PC-9 (cell line): ENCODE measurements at places on chromosomes 11 and 22. TPM values are rescaled to one million over a fixed set of nuclear protein-coding genes. Genes with fewer than 3 reads are reported as not detected.

The DEAF1 gene
- 36.9 and 44.4 TPM in 2 replicates for total RNA-seq

The GRK3 gene
- total RNA-seq = 0.37 and 0.38 TPM in 2 replicates

The SLC29A2 gene
- 28.9 and 36.1 TPM in 2 replicates for total RNA-seq

The CBLIF gene
- total RNA-seq = not detected in 2 replicates

The TUBA8 gene
- total RNA-seq = 0.72 TPM in 1 of 2 replicates, not detected in the other

The CADM1 gene
- total RNA-seq = not detected in 2 replicates

The OR6M1 gene
- not detected in 2 replicates for total RNA-seq

The RTN3 gene
- total RNA-seq = 220 and 279 TPM in 2 replicates

The B3GAT1 gene
- total RNA-seq = not detected in 2 replicates

The SYVN1 gene
- total RNA-seq = 40.9 and 51.5 TPM in 2 replicates

The RHOD gene
- 127 and 156 TPM in 2 replicates for total RNA-seq

The SCGB1D2 gene
- total RNA-seq = not detected in 2 replicates

The CRYBB2 gene
- 1.0 TPM in 2 replicates for total RNA-seq

The TRIM6 gene
- total RNA-seq = 3.9 and 4.8 TPM in 2 replicates

The CD248 gene
- total RNA-seq = not detected in 2 replicates

The RHOG gene
- 31.0 and 36.1 TPM in 2 replicates for total RNA-seq

The C11orf97 gene
- total RNA-seq = not detected in 2 replicates

The SLC22A9 gene
- total RNA-seq = not detected in 2 replicates

The TRIM3 gene
- total RNA-seq = 7.1 and 9.0 TPM in 2 replicates

The SYT12 gene
- 11.1 and 12.3 TPM in 2 replicates for total RNA-seq

The CARD18 gene
- total RNA-seq = not detected in 2 replicates

The CNTN5 gene
- not detected in 2 replicates for total RNA-seq

The NAALAD2 gene
- not detected in 2 replicates for total RNA-seq

The H19 gene
- total RNA-seq = 0.26 and 0.53 TPM in 2 replicates

The OR2D2 gene
- not detected in 2 replicates for total RNA-seq

The OR56A1 gene
- not detected in 2 replicates for total RNA-seq

The RFPL1 gene
- total RNA-seq = not detected in 2 replicates

The GRM5 gene
- total RNA-seq = 0.05 TPM in 1 of 2 replicates, not detected in the other

The TMA7B gene
- total RNA-seq = not detected in 2 replicates

The RIBC2 gene
- 4.0 and 11.0 TPM in 2 replicates for total RNA-seq

The CARNS1 gene
- 0.15 and 0.35 TPM in 2 replicates for total RNA-seq

The SMTNL1 gene
- not detected in 2 replicates for total RNA-seq

The DNAJC24 gene
- total RNA-seq = 18.2 and 24.0 TPM in 2 replicates

The TTC28 gene
- 6.7 and 8.5 TPM in 2 replicates for total RNA-seq

The PRR33 gene
- not detected in 2 replicates for total RNA-seq

The YPEL1 gene
- total RNA-seq = 5.2 and 8.3 TPM in 2 replicates

The INPP5J gene
- total RNA-seq = 1.7 and 3.1 TPM in 2 replicates

The BCO2 gene
- 3.0 and 3.3 TPM in 2 replicates for total RNA-seq
